ENCODE measurements at places on chromosomes 2 and 18. TPM values are rescaled to one million over a fixed set of nuclear protein-coding genes. Genes with fewer than 3 reads are reported as not detected.

- peak; percentile 69 for DNase-seq
Measured at GRCh38 chr18:9742524-9743131, 34.5 kb downstream of the RAB31 start.

DNA sequence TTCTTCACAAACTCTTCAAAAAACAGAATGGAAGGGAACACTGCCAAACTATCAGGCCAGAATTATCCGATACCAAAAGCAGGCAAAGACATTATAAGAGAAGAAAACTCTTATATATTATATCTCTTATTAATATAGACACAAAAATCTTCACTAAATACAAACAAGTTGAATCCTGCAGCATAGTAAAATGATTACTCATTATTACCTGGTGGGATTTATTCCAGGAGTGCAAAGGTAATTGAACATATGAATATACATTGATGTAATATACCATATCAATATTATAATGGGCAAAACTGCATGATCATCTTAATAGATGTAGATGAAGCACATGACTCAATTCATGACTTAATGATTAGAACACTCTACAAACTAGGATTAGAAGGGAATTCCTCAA is 25.1 kb downstream of the ABCB11 start:
- DNase-seq = no peak

DNA sequence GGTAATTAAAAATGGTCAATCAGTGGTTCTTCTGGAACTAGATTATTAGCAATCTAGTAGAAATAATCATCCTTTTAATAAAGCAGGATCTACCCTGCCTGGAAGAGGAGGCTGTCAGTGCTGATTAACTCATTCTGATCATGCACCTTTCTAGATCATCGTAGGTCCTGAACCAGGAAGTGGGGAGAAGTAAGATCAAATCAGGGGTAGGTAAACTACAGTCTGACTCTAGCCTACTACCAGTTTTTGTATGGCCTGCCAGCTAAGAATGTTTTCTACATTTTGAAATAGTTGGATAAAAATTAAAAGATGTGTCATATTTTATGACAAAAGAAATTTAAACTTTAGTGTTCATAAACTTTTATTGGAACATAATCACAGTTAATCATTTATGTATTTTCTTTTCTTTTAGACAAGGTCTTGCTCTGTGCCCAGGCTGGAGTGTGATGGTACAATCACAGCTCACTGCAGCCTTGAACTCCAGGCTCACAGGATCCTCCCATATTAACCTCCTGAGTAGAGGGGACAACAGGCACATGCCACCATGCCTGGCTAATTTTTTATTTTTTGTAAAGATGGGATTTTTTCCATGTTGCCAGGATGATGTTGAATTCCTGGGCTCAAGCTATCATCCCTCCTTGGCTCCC is 36.1 kb downstream of the C18orf54 start:
- no peak for DNase-seq

GRCh38 chr2:208584378-208584985 is 177.9 kb downstream of the PTH2R start:
- no peak for DNase-seq

GRCh38 chr18:31244771-31245394 is 73.1 kb upstream of the DSG1 start:
- DNase-seq = no peak

- peak; percentile 47 for DNase-seq
Measured at GRCh38 chr2:150624001-150624401, 136.5 kb upstream of the RND3 start.

- no peak for DNase-seq
Measured at GRCh38 chr2:6945087-6945813, 28.0 kb downstream of the RNF144A start.

- DNase-seq = peak; percentile 36
Measured at GRCh38 chr18:38076346-38077070, 510.9 kb upstream of the CELF4 start.

C2orf78 gene
- total RNA-seq = not detected

TIGD1 gene
- total RNA-seq = 5.1 TPM

DNA sequence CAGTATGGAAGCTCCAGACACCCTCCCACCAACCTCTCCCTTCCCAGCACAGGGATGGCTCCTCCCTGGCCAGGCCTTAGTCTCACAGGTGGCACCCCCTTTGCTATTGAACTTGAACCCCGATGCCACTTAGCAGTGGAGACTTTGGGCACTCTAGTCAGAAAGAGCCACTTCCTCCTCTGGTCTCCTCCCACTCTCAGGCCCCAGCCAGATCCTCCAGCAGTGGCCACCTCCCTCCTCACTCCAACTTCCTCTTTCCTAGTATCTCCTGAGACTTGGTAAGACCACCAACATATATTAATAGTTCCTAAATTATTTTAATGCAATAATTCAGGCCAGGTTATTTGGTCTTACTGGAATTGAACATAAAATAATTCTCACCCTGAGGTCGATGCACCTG is 437.2 kb upstream of the ID2 start:
- DNase-seq = peak; percentile 46

DNA sequence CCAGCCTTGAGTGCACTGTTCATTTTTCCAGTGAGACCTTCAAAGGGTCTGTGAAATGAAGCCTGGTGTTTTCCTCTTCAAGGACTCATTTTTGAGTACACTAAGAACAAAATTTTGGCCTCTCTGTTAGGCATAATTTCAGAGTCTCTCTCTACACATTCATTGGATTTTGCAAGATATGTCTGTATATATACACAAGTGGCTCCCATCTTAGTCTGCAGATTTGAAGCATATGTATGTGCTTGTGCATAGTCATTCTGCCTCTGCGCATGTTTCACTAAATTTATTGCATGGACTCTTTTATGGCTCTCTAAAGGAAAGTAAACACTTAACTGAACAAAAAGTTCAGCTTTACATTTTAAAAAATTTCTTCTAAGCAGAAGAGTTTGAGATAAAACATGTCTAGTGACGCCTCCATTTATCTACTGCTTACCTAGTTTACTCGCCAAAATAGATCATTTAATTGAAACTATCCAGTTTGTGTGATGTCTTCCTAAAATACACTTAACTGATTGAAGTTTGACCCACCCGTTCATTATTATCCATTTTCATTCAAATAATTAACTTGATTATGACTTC is 145.9 kb downstream of the FMNL2 start:
- peak; percentile 92 for DNase-seq

GRCh38 chr2:55431982-55432627 is 12.4 kb upstream of the CCDC88A start:
- peak; percentile 58 for DNase-seq

- peak; percentile 77 for DNase-seq
Measured at GRCh38 chr2:153871231-153872221, at the start of gene GALNT13. Gene GALNT13, plus strand, starts transcription at chr2:153871922.

GRCh38 chr2:173076581-173077345 is 1.1 kb downstream of the MAP3K20 start:
- DNase-seq = peak; percentile 80

GAL3ST2 gene
- total RNA-seq = 0.09 TPM

GRCh38 chr2:237075749-237076599 is 9.7 kb upstream of the COPS8 start:
- DNase-seq = no peak

GRCh38 chr2:8849327-8849726 is 11.9 kb upstream of the KIDINS220 start:
- no peak for DNase-seq

GRCh38 chr18:2954869-2955645 is 57.9 kb downstream of the LPIN2 start:
- no peak for DNase-seq

- peak; percentile 40 for DNase-seq
Measured at GRCh38 chr2:159111346-159111927, 143.0 kb downstream of the TANC1 start.

IGFBP2 gene
- 172 TPM for total RNA-seq
